Motor neuron (in vitro differentiated cells): ENCODE measurements at places on chromosomes 3 and 15. TPM values are rescaled to one million over a fixed set of nuclear protein-coding genes. Genes with fewer than 3 reads are reported as not detected.
A peak's percentile ranks its signal among the peaks of the same experiment; 100 is the strongest.

GRCh38 chr15:76062286-76062685, 2.5 kb downstream of the TMEM266 start:
- no peak for ATAC-seq

STXBP5L gene
- 0.35 and 0.45 TPM in 2 replicates for total RNA-seq

- ATAC-seq: no peak
Observed at GRCh38 chr3:7000501-7000900, 139.6 kb downstream of the GRM7 start.

GRCh38 chr3:1191026-1191425, 98.2 kb downstream of the CNTN6 start:
- no peak for ATAC-seq

DAZL gene
- not detected in 2 replicates for total RNA-seq

DNA sequence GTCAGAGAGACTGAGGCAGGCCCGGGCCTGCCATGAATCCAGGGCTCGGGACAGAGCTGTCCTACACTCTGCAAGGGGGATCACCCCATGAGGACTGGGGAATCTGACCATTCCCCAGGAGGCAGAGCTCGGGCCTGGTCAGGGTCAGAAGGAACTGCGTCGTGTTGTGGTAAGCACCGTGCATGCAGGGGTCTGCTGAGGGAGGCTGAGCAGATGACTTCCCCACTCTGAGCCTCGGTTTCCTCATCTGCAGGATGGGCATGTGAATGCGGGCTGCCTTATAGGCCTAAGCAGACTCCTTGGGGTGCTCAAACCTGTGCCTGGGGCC, 61.6 kb upstream of the IQSEC1 start:
- ATAC-seq: no peak

DNA sequence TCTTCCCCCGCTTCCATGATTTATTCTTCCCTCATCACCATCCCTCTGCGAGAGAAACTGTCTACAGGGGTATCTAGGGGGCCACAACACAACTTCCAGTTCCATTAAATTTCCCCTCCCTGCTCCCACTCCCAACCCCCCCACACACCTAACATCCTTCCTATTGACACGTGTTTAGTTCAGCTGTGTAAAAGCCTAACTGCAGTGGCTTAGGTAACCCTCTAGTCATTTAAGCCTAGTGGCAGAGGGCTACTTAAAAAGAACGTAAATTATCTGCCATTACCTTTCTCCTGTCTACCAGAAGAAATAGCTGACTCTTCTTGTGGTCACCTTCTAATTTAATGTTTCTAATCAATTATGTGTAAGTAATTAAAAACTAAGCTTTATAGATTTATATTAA, 56.3 kb downstream of the ZNF148 start:
- peak; percentile 47 for ATAC-seq

THRB gene
- total RNA-seq: 0.42 and 0.77 TPM in 2 replicates
